Suppressor macrophage treated with lipopolysaccharide for 4 hours (primary cell): ENCODE measurements at places on chromosomes 4 and X.
A peak's percentile ranks its signal among the peaks of the same experiment; 100 is the strongest.

GRCh38 chr4:184693056-184693455, 40.8 kb downstream of the CENPU start:
- DNase-seq = no peak

- DNase-seq = no peak
Measured at GRCh38 chr4:188647820-188648370, 508.7 kb downstream of the TRIML1 start.

DNA sequence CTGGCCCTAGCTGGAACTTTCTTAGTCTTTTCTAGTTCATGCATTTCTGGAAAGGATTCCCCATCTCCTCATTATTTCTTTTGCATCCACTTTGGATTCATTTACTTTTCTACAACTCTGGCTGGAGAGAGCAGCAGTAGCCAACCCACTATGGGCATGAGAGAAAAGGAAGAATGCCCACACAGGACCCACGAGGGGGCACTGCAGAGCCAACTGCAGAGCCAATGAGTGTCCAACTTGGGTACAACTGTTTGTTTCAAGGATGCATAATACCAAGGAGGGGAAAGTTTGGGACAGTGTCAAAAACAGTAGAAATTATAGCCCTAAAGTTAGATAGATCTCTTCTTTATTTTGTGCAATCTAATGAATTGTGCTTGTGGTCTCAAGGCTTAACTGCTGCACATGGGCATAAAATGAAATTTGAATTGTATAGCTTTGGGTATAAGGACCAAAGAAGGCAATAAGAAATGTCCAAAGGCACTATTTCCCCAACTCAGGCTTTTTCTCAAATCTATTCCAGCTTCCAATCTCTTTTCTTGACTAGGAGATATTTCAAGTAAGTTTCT, 230.6 kb downstream of the NSUN7 start:
- DNase-seq = peak; percentile 9

DNA sequence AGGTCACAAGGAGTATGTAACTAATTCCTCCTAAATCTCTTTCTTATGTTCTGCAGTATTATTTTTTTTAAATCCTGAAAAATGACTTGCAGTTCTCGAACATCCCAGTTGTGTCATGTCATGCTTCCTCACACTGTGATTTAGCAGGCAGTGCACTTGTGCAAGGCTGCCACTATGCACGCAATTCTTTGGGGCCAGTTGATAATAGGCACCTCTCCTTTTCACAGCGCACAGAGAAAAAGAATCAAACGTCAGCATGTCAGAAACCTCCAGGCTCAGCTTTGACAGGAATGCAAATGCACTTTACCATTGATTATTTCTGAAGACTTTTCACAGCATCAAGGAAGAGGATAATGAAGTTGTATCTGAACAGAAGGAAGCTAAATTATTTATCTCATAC, 62.9 kb downstream of the FGF13 start:
- no peak for DNase-seq

DNA sequence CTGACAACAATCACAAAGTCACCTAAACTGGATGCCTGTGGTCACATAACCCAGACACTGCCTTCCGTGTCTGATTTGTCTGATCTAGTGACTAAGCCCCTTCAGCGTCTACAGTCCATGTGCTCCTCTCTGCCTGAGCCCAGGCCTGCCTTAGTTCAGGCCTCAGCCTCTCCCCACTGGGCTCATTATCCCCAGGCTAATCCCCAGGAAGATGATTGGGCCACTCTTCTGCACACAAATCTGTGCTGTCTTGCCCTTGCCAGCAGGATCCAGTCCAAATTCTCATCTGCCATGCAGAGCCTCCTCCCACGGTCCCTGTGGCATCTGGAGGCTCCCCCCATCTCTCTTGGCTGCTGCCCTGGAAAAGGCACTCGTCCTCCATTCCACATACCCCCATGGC, 96.5 kb downstream of the SLC2A9 start:
- DNase-seq = no peak

DNA sequence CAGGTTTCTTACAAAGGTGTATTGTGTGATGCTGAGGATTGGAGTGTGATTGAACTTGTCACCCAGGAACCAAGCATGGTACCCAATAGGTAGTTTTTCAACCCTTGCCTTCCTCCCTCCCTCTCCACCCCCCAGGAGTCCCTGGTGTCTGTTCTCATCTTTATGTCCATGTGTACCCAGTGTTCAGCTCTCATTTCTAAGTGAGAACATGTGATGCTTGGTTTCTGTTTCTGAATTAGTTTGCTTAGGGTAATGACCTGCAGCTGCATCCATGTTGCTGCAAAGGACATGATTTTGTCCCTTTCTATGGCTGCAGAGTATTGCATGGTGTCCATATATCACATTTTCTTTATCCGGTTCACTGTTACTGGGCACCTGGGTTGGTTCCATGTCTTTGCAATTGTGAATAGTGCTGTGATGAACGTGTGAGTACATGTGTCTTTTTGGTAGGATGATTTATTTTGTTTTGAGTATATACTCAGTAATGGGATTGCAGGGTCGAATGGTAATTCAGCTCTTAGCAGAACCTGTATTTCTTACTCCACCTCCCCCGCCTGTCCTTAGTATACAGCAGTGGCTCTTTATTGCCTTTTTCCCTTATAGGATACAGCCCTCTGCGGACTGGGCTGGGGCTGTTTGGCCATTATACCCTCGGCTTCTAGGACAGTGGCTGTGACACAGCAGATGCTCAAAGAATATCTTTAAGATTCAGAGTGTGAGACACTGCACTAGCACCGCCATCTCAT, 145.4 kb downstream of the PTTG2 start:
- peak; percentile 44 for DNase-seq

DNA sequence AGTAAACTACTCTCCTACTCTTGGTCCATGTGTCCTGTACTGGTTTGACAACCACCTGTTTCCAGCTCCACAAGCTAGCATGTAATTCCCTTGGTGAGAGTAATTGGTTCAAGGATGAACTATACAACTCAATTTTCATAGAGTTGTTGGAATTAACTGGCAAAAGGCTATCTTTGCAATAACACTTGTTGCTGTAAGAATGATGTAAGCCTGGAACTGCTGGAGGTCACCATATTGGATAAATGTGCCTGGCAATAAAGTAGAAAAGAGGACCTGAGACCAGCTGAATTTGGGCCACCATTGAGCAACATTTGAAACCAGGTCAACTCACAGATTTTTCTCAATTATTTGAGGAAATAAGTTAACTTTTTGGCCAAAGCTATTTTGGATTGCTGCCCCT, 175.5 kb downstream of the CAMK2D start:
- DNase-seq = peak; percentile 6

GRCh38 chrX:6614506-6614905, 79.6 kb upstream of the VCX3A start:
- no peak for DNase-seq

DNA sequence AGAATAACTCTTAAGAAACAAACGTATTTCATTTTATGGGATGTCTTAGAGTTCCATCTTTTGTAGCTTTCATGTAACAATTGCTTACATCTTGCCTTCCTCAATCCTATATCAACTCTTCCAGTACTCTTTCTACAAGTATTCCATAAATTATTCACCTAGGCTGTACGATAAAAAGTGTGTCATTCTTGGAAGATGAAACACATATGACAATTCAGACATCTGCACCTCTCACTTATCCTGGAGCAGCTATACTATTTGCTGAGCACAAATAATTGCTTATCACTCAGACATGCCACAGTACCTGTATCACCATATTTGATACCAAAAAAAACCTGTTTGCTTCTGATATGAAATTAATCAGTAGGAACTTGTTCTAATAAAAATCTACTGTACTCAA, 1.0 kb downstream of the POF1B start:
- no peak for DNase-seq

- DNase-seq = no peak
Measured at GRCh38 chrX:3393178-3393577, 46.7 kb upstream of the MXRA5 start.
